ENCODE measurements at places on chromosomes 16 and 17. TPM values are rescaled to one million over a fixed set of nuclear protein-coding genes. Genes with fewer than 3 reads are reported as not detected.

Gene NXN
- total RNA-seq: 44.3 TPM

Gene SLC16A5
- 10.5 TPM for total RNA-seq

Gene HOXB6
- total RNA-seq: 6.3 TPM

Gene MATCAP1
- total RNA-seq: 25.7 TPM

Gene TBX6
- total RNA-seq: 1.7 TPM

Gene NOXO1
- not detected for total RNA-seq

Gene PTX4
- total RNA-seq: not detected

Measured in sciatic nerve (tissue), 2 donors.